ENCODE measurements at places on chromosomes 7 and 10. TPM values are rescaled to one million over a fixed set of nuclear protein-coding genes. Genes with fewer than 3 reads are reported as not detected.

Gene PRR15
- not detected for total RNA-seq

Gene MAD1L1
- 42.3 TPM for total RNA-seq

Gene MSMB
- total RNA-seq = not detected

Gene RELN
- total RNA-seq = 14.1 TPM

Gene HIF1AN
- 19.3 TPM for total RNA-seq

Gene PARP12
- 14.1 TPM for total RNA-seq

Gene NRCAM
- 13.6 TPM for total RNA-seq

Gene TFR2
- 1.0 TPM for total RNA-seq

Gene LRRC4
- 1.0 TPM for total RNA-seq

Gene IPMK
- 3.1 TPM for total RNA-seq

Gene OR2A12
- total RNA-seq = not detected

Gene HEPACAM2
- total RNA-seq = not detected

Gene HOGA1
- 1.6 TPM for total RNA-seq

Gene PDAP1
- total RNA-seq = 10.4 TPM

Gene INMT
- 35.5 TPM for total RNA-seq

Gene PPP1R9A
- total RNA-seq = 42.3 TPM

Gene C10orf67
- total RNA-seq = under 0.01 TPM

Gene MLXIPL
- total RNA-seq = 1.6 TPM

Gene NPFFR1
- under 0.01 TPM for total RNA-seq

Gene PRPS1L1
- not detected for total RNA-seq

Gene GBX1
- total RNA-seq = not detected

Gene HNRNPF
- 87.2 TPM for total RNA-seq

Gene SHOC2
- total RNA-seq = 47.5 TPM
